B cell (primary cell): ENCODE measurements at places on chromosomes 7 and 10.

DNA sequence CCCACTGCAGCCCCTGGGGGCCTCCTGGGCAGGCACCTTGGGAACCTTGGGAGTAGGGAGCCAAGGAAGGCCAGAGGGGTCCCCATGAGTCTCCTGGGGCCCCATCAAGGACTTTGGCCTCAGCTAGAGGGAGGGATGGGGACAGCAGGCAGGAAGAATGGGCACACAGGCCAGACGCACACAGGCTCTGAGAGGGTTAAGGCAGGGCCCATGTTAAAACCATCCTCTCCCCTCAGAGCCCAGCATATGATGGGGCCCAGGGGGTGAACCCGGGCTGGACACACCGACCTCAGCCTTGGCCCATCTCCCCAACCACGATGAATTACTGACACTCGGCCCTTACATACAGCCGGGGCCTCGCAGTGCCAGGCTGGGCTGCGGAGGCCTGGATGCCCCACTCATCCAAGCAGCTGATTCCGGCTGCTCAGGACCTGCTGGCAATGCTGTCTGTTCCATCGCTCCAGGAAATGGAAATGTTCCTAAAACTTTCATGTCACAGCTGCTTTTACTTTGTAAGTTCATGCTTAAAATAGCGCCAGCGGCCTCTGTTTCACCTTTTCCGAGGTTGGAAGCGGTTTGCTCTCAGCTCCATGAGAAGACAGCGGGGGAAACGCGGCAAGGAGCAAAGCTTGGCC, 17.3 kb upstream of the INPP5A start:
- no peak for DNase-seq
- no peaks in the 10 kb centered on the region for H3K27me3 ChIP-seq
- peaks cover 17% of the 10 kb centered on the region for H3K4me1 ChIP-seq
- H3K4me3 ChIP-seq = no peak overlapping the region
- H3K36me3 ChIP-seq = no peaks in the 10 kb centered on the region

DNA sequence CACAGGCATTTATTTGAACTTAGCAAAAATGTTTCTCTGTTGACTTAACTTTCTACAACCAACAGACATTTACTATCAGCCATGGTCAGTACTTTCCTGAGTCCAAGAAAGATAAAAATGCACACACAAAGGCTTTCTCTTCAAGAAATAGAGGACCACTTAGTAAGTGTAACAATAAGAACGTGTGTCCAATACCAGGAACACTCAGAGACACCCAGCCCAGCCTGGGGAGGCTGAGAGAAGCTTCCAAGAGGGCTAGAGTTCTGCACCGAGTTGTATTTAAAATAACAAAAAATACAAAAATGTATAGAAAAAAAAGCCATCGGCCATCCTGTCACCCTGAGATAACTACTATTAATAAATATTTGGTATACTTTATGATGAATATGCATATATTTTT, 35.8 kb downstream of the VSTM4 start:
- DNase-seq = no peak
- H3K27me3 ChIP-seq = no peaks in the 10 kb centered on the region
- no peaks in the 10 kb centered on the region for H3K36me3 ChIP-seq
- no peak overlapping the region for H3K4me3 ChIP-seq

DNA sequence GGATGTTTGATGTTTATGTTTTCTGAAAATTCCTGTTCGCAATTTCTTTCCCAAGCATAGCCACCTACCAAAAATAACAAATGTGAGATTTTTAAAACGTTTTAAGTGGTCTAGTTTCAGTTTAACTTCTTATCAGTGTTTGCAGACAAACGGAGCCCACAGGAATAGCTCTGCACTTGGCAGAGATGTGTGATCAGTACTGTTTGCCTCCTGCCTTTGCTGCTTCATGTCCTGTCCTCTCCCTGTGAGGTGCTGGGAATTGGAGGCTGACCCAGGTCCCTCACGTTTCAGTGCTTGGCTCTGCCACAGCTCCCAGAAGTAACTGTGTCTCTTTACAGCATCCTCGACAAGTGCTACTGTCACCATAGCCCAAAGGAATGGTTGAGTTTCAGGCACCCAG, 1.2 kb downstream of the UCN3 start:
- H3K27ac ChIP-seq = no peak overlapping the region
- peaks cover 3% of the 10 kb centered on the region for H3K27me3 ChIP-seq
- DNase-seq = no peak
- H3K4me3 ChIP-seq = no peak overlapping the region
- H3K4me1 ChIP-seq = no peaks in the 10 kb centered on the region

DNA sequence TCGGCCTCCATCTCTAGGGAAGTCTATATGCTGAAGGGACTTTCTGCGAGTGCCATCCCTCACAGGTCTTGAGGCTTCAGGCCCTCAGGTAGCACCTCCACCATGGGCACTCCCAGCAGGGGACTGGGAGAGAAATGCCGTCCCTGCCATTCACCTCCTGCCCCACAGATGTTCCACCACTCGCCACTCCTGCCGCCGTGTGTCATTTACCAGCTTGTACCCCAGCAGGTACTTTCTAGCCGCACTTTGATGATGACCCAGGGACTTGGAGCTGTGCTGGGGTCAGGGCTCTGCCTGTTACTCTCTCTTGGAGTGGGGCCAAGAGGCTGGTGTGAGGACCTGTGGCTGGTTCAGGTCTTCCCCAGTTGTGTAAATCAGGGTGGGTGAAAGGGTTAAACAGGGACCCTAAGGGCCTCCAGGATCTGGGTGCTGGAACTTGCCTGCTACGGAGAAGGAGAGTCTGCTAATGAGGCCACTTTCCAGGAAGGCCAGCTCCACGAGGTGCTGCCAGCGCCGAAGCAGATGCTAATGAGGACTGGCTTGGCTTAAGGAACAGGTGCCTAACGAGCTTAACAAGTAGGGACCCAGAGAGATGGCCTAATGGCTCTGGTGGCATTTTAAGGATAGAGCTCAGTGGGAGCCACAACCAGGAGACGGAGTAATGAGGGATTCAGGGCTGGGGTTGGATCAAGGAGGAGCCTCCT, 32.4 kb downstream of the CRHR2 start:
- no peak overlapping the region for H3K4me3 ChIP-seq
- no peaks in the 10 kb centered on the region for H3K27me3 ChIP-seq
- no peak for DNase-seq
- H3K36me3 ChIP-seq = no peaks in the 10 kb centered on the region
- no peaks in the 10 kb centered on the region for H3K4me1 ChIP-seq
- no peak overlapping the region for H3K27ac ChIP-seq

GRCh38 chr10:31239961-31240360, 79.1 kb upstream of the ZEB1 start:
- H3K4me3 ChIP-seq = no peak overlapping the region
- no peak overlapping the region for H3K27ac ChIP-seq
- H3K4me1 ChIP-seq = no peaks in the 10 kb centered on the region
- no peaks in the 10 kb centered on the region for H3K36me3 ChIP-seq

- H3K4me3 ChIP-seq = no peak overlapping the region
- peaks cover 4% of the 10 kb centered on the region for H3K4me1 ChIP-seq
- H3K27ac ChIP-seq = no peak overlapping the region
- DNase-seq = no peak
- no peaks in the 10 kb centered on the region for H3K27me3 ChIP-seq
Observed at GRCh38 chr7:77450054-77450453, 33.9 kb upstream of the GSAP start.

DNA sequence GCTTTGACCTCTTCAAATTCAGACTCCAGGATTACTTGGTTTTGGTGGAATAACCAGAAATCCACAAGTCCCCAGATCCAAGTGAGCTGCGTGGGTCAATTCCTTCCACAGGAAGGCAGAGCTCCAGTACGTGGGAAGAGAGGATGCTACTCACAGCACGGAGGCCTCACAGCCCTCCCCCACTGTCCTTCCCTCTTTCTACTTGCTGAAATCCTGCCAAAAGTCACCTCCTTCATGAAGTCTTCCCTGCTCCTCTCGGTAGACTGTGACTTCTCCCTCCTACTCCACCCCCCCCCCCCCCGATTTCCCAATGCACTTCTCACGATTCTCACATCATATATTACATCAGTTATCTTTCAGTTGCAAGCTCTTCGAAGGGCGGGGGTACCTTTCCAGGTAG, 12.3 kb downstream of the CAMK2G start:
- H3K36me3 ChIP-seq = peaks cover 2% of the 10 kb centered on the region
- no peak for DNase-seq
- H3K27ac ChIP-seq = no peak overlapping the region
- H3K4me3 ChIP-seq = no peak overlapping the region

GRCh38 chr7:55019191-55019690, 424 bp downstream of the EGFR start:
- H3K4me3 ChIP-seq = no peak overlapping the region
- H3K27me3 ChIP-seq = peaks cover 32% of the 10 kb centered on the region
- no peaks in the 10 kb centered on the region for H3K36me3 ChIP-seq

DNA sequence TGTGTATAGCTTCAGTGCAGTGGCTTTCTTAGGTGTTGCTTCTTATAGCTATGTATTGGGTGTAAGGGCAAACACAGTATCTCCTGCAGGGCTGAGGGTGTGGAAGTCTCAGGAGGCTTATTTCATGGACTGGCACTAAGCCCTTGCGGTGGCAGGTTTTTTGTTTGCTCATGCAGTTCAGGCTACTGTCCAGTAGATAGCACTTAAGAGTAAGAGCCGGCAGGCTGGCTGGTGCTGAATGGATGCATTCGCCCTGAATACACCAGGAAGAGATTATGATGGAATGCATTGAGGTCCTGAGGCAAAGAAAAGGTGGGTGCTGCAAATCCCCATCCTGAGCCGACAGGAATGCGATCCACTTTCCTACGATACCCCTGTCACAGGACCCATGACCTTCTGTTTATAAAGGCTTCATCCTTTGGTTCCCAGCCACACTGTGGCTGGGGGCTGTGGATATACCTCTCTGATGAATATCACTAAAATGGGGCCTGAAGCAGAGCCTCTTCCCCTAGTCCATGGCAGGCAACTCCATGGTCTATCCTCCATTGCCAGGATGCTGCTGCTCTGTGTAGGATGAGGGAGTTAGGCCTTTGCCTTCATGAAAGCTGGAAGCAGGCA, 44.9 kb downstream of the ANXA8 start:
- no peak overlapping the region for H3K27ac ChIP-seq
- H3K4me3 ChIP-seq = no peak overlapping the region
- H3K27me3 ChIP-seq = no peaks in the 10 kb centered on the region
- no peak for DNase-seq
- H3K4me1 ChIP-seq = no peaks in the 10 kb centered on the region

- no peak overlapping the region for H3K4me3 ChIP-seq
- no peaks in the 10 kb centered on the region for H3K27me3 ChIP-seq
- H3K27ac ChIP-seq = no peak overlapping the region
- no peaks in the 10 kb centered on the region for H3K36me3 ChIP-seq
- DNase-seq = no peak
Observed at GRCh38 chr10:16999665-17000451, 129.8 kb downstream of the CUBN start.

DNA sequence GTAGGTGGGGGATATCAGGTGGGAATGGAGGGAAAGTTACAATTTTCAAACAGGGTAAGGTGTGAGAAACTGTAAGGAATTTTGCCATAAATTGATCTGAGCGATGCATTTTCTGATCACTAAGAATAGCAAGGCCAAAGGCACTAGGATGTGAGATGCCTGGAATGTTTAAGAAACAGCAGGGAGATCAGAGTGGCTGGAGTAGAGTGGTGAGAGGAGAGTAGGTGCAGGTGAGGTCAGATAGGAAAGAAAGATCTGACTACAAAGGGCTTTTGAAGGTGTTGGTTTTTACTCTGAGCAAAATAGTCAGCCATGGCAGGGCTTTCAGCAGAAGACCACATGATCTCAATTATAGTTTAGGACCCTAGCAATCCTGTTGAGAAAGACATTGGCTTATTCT, 55.0 kb downstream of the HDAC9 start:
- H3K27me3 ChIP-seq = no peaks in the 10 kb centered on the region
- no peaks in the 10 kb centered on the region for H3K36me3 ChIP-seq
- no peak for DNase-seq
- no peak overlapping the region for H3K4me3 ChIP-seq
- no peak overlapping the region for H3K27ac ChIP-seq
- H3K4me1 ChIP-seq = peaks cover 23% of the 10 kb centered on the region

DNA sequence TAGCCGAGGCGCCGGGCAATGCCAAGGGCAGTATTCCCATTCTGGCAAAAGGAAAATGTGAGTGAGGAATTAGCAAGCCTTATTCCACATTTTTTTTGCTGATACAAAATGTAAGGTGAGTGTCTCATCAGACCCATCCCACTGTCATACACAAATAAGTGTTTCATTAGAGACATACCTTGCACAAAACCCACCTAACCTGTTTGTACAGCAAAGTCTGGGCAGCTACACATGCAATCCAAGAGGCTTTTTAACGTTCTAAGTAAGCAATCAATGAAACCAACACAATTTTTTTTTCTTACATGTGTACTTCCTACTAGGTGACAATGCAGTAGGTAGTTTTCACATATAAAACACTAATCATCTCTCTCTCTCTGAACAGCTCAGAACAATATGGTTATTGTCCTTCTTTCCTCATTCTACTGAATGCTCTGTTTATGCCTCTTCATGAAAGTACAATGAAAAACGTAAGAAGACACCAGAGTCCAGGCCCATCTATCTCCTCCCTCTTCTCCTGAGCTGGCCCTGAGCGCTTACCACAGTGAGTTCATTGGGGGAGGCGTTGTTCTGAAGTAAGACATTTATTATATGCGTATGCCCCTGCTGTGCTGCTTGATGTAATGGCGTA, 217.2 kb downstream of the ANK3 start:
- no peak overlapping the region for H3K4me3 ChIP-seq
- no peak overlapping the region for H3K27ac ChIP-seq
- H3K27me3 ChIP-seq = no peaks in the 10 kb centered on the region
- no peak for DNase-seq
